ENCODE measurements at places on chromosomes 4 and X. TPM values are rescaled to one million over a fixed set of nuclear protein-coding genes. Genes with fewer than 3 reads are reported as not detected.

- peak; percentile 46 for DNase-seq
Observed at GRCh38 chrX:1442016-1442665, 10.6 kb downstream of the ASMTL start.

DNA sequence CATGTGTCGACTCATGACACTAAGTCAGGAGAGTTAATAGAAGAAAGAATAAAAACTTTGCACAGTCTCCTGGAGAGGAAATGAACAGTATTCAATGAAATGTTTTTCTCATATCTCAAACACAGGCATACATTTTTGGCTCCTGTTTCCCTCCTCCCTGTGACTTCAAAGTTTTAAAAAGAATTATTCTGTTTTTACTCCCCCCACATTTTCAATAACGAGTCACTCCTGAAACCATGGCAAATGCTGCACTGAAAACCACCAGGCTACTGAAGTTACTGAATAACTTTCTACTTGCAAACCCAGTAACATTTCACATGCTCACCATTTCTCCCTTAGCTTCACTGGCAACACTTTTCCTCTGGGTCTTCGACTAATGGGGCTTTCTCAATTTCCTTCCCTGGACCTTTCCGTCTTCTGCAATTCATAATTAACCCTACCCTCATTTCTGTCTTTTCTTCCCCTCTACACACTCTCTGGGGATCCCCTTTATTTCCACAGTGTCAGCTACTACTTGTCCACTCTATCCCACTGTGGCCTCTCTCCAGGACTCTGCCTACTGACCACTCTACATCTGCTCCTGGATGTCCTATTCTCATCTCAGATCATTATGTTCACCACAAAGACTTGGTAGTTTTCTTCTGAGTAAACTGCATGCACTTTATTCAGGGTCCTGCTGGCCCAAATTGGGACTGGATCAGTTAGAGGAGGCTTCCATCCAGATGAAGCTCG is 225.8 kb upstream of the ETNPPL start:
- no peak for DNase-seq

DNA sequence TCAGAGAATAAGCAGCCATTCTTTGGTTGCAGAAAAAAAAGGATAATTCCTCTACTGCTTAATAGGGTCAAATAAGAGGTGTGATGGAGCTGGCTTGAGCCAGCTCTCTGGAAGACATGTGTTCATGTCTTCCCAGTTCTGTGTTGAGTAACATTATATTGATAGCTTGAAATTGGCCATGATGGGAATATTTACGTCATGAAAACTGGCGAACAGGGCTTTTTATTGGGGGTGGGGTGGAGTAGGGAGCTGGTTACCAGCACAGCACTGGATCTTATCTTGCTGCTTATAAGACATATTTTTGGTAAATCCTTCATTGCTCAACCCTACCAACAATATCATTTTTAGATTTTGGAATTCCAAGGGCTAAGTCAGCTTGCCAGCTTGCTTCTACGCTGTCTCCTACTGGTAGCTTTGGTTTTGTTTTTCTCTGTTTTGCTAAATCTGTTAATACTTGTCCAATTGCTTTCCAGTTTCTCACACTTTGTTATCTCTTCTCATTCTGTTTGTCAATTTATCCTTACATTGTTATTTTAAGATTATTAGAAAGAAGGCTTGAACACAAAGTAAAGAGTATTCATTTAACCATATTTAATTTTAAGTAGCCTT is 25.3 kb upstream of the GBA3 start:
- DNase-seq: no peak

GRCh38 chr4:83335701-83336100 is 1.1 kb upstream of the HPSE start:
- DNase-seq: no peak

- no peak for DNase-seq
Observed at GRCh38 chr4:100786481-100786880, 268.7 kb upstream of the EMCN start.

GRCh38 chr4:158906073-158906472 is 137.2 kb downstream of the FNIP2 start:
- DNase-seq: no peak

GRCh38 chr4:161172396-161173026 is 991.3 kb downstream of the FSTL5 start:
- no peak for DNase-seq

SOX3 gene
- polyA plus RNA-seq: not detected

TFDP3 gene
- not detected for polyA plus RNA-seq

CXCL5 gene
- polyA plus RNA-seq: 0.05 TPM

SYP gene
- polyA plus RNA-seq: 5.3 TPM

LAGE3 gene
- polyA plus RNA-seq: 9.1 TPM

Measured in aorta (tissue), 5 donors.